ENCODE measurements at places on chromosomes 13 and 19. TPM values are rescaled to one million over a fixed set of nuclear protein-coding genes. Genes with fewer than 3 reads are reported as not detected.

DNA sequence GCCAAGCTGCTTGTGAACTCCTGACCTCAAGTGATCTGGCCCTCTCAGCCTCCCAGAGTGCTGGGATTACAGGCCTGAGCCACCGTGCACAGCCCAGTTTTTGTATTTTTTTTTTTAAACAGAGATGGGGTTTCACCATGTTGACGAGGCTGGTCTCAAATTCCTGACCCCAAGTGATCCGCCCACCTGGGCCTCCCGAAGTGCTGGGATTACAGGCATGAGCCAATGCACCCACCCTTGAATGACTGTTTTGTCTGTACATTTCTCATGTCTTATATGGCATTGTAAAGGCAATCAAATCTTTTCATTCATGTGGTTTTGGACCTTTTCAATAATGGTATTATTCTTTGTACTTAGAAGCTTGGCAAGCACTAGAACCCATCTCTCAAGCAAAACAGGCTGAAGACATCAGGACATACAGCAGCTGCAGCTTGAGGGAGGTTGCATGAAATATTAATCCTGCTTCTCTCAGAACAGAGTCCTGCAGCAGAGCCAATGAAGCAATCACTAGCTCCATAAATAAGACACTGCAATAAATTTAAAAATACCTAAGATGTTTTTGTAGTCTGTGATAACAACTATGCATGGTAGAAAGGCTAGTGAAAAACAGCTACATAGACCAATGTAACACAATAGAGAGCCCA lies 209.9 kb downstream of the TUBA3C start:
- no peak for DNase-seq

DNA sequence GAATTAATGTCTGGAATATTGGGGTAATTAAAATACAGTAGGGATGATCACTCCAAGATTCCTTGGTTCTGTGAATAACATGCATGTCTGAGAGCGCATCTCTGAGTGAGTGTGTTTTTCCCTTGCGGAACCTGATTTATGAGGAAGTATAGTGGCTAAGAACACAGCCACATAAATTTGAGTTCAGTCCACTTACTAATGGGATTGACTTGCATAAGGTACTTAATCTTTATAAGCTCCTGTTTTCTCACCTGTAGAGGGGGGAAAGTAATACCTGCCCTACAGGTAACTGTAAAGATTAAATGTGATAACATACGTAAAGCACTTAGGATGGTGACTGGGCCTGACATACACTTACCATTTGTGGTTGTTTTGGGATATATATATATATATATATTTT lies 60.8 kb downstream of the KLF5 start:
- no peak for DNase-seq

The DBP gene
- 1.2 TPM for total RNA-seq

The FAM216B gene
- total RNA-seq, result not detected

All from astrocyte (in vitro differentiated cells and primary cell).